CD4-positive, alpha-beta T cell treated with Interleukin-4 for 1 hour (primary cell): ENCODE measurements at places on chromosomes 11 and 22.

DNA sequence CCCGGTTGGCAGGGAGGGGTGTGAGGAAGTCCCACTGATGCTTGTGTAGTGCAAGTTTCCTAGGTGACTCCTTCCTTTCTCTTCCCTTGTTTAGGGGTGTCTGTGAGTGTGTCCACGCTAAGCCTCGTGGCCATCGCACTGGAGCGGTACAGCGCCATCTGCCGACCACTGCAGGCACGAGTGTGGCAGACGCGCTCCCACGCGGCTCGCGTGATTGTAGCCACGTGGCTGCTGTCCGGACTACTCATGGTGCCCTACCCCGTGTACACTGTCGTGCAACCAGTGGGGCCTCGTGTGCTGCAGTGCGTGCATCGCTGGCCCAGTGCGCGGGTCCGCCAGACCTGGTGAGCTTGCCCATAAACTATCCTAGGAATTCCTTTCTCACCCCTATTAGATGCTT, 10.4 kb downstream of the CCKBR start:
- peak; percentile 7 for DNase-seq

DNA sequence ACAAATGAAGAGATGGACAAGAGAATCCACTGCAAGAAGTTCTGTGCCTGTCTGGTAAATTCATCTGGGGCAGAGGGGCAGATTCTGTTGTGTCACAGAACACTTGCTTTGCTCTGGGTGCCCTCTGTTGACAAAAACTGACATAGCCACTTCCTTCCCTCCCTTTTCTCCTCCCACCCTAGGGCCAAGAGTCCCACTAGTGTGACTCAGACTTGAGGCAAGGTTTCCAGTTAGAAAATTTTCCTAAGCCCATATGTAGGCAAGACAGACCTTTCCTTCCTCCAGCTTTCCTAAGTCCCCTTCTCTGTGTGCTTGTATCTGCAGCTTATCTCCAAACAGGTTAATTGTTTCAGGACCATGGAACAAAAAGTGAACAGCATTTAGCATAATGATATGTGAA, 106.8 kb downstream of the RBFOX2 start:
- DNase-seq, result peak; percentile 38

- no peak for DNase-seq
Measured at GRCh38 chr11:92964471-92964870, 5.0 kb upstream of the MTNR1B start.

GRCh38 chr22:39546889-39547586, 14.5 kb upstream of the RPS19BP1 start:
- DNase-seq, result no peak

DNA sequence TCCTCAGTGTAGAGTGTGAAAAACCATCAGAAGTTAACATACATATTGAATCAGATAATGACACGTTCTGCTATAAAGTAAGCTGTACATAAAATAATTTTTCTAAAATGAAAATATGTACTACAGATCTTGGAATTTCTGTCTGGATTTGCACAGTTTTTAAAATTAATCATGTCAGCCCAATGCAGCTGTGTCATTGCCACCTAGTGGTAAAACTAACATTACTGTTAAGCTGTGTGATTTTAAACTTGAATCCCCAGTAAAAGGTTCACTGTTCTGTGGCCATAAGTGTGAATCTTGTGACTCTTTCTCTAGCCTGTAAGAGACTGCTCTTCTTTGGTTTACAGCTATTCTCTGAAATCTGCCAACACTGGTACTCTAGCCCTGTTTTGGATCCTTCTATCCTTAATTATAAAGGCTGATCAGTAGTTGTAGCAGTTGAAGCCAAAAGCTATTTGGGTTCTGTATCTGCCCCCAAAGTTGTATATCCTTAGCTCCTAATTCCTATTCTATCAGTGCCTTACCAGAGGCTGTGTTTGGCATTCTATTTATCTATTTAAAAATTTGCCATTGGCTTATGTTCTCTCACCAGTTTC, 4.0 kb downstream of the JRKL start:
- no peak for DNase-seq

DNA sequence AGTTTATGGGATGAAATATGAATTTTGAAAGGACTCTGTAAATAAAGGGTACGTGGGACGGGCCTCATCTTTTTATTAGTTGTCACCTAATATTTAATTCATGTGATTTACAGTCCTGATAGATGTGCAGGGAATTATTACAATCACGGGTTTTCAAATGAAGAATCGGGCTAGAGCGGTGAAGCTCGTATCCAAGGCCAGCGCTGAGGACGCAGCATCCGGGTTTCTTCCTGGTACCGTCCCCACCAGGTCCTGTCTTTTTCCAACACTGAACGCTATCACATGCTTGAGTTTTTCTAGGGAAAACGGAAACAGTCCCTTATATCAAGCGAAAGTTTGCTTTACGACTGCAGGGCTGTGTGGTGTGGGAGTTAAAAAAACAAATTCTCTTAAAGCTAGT, 787 bp downstream of the SMDT1 start:
- DNase-seq, result peak; percentile 40
